ENCODE measurements at places on chromosomes 3 and 15.
A peak's percentile ranks its signal among the peaks of the same experiment; 100 is the strongest.

DNA sequence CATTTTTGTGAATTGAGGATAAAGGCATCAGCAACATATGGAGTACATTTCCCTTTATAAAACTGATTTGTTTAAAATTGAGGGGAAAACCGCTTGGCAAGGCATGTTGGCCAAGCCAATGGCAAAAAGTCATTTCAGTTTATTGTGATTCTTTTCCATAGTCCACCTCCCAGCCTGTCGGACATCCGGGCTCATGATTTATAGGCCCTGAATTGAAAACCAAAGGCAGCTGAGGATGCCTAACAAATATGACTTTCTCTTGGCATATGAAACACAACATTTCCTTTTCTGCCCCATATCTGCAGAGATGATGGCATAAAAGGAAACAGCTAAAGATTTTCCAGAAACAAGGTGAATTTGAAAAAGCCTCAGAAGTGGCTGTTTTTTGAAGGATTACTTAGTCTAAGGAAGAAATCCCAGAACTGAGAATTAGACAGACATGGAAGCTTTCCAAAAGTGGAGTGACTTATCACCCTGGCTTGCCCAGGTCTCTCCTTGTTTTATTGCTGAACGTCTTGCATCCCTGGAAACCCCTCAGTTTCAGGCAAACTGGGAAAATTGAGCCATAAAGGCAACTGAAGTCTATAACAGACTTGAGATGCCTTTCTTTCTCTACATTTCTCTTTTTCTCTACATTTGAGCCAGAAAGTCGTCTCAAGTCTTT is 74.0 kb downstream of the COL8A1 start:
- no peak for DNase-seq

GRCh38 chr3:98730338-98730737 is 32.8 kb upstream of the ST3GAL6 start:
- DNase-seq = no peak

GRCh38 chr3:72601983-72602750 is 246.1 kb downstream of the SHQ1 start:
- no peak for DNase-seq

DNA sequence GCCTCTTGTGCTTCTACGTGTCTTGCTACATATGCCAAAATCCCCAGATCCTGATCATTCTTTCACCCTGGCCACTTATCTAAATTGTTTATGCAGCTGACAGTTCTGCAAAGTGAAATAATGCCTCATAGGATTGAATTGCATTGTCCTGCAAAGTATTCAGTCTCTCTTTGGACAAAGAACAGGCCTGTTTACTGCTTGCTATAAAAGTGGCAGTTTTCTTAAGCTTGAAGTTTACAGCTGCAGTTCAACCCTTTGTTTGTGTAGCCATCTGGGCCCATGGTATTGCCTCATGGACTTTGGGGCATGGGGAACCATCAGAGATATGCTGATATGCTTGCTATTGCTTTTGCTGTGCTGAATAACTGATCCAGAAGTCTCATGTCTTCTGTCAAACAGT is 523.2 kb downstream of the OTOL1 start:
- DNase-seq = no peak

DNA sequence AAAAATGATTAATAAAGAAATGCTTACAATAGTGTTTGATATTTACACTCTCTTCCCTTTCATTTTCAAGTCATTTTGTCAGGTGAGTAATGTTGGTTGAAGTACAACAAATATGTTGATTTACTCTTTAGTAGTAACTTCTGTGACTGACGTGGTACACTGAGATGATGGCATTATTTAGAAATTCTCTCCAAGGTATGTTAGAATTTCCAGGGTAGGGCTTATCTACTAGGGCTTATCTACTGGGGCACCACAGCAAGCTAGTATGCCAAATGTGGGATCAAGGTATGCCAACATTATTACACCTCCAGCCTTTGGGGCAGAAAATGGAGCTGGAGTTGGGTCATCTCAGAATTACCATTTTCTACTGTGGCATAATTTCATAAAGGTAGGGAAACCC is 157.4 kb upstream of the AGTR1 start:
- no peak for DNase-seq

- peak; percentile 94 for DNase-seq
These were observed 39.3 kb upstream of the MUC4 start for GRCh38 chr3:195850857-195851543.

DNA sequence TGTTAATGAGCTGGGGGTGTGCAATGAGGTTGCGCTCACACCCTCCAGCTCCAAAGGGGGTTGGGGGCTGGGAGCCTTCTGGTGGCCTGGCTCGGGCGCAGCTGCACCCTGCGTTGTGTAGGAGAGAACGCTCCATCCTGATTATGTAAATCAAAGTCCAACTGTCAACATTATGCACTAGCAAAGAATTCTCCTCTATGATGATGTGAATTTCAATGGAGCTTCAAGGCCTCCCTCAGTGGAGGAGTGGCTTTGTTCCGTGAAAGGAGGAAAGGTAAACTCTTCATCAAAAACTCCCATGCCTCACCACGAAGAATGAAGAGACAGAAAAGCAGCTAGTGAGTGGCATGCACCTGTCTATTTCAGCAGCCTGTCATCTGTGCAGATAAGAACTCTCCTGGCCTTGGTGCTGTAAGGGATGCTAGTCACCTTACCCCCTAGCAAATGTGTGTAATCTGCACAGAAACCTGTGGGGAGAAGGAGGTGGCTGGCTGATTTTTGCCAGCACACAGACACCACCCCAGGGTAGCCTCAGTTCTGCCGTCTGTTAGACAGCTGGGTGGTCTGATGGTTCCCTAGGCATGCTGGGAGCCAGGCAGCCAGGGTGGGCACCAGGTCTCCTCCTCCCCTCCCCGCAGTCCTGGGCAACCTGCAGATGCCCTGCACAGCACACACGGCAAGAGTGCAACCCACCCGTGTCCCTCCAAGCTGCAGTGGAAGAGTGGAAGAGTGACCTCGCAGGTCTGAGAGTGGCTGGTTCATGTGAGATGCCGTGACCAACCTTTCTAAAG is 47.0 kb upstream of the TRPM1 start:
- peak; percentile 6 for DNase-seq

DNA sequence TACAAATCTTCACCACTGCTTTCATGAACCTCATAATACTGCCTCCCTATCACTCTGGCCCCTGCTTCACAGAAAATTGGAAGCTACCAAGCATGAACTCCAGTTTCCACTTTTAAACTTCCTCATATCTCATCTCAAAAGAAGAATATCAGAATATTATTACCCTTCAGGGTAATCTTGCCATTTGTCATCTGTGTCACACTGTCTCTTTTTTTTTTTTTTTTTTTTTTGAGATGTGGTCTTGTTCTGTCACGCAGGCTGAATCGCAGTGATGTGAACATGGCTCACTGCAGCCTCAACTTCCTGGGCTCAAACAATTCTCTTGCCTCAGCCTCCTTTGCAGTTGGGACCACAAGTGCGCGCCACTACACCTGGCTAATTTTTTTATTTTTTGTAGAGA is 80.4 kb upstream of the TCF12 start:
- no peak for DNase-seq

DNA sequence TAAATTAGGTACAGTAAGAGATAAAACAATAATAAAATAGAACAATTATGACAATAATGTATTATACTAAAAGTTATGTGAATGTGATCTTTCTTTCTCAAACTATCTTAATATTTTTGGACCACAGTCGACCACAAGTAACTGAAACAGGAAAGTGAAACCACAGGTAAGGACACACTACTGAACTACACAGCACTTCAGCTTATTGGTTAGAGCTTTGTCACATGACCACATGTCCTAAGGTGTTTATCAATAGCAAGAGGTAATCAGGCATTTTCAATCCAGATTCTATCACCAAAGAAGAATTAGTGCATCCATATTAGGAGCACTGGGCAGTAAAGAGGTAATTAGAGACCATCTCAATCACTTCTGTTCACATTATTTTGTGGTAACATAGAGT is 392.8 kb downstream of the RSL24D1 start:
- no peak for DNase-seq

- DNase-seq = no peak
These were observed 2.3 kb upstream of the CFAP92 start for GRCh38 chr3:128996200-128996599.

DNA sequence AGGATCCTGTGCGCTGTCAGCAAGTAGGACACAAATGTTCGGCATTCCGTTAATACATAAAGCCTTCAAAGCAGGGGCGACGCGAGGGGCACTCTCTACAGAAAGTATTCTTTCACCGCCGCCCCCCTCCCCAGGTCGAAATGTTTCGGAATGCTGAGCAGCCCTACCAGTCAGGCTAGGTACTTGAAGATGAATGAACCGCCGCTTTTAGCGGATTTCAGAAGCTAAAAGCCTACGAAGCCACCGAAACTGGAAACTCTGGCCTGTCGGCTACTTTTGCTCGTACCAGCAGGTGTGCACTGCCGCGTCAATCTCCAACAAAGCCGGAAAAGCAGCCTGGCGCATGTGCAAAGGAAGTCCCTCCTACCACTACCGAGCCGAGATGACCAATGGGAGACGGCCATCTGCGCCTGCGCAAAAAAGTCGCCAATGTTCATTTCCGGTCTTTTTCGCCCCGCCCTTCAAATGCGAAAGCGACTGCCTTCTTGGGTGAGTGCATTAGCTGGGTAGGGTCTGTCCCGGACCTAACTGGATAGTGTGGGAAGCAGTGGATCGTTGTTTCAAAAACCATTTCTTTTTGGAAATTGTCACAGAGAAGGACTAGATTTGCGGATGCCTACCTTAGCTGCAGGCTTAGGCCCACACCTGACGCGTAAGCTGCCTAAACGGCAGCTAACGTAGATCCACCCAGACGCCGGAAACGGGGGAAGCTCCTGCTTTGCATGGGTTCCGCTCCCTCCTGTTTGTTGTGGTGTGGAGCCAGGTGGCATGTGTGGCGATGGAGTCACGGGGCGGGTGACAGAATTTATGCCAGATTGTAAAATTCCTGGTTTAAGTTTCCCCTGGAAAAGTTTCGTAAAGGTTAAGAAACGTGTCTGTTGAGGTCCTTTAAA is at the start of gene WDR5B:
Gene WDR5B (minus strand): TSS at position 301 of the 893 bp plus-strand sequence. CDS start 534 bp downstream, outside the sequence.
- DNase-seq = peak; percentile 100

- no peak for DNase-seq
These were observed 21.0 kb downstream of the XXYLT1 start for GRCh38 chr3:195249858-195250464.

DNA sequence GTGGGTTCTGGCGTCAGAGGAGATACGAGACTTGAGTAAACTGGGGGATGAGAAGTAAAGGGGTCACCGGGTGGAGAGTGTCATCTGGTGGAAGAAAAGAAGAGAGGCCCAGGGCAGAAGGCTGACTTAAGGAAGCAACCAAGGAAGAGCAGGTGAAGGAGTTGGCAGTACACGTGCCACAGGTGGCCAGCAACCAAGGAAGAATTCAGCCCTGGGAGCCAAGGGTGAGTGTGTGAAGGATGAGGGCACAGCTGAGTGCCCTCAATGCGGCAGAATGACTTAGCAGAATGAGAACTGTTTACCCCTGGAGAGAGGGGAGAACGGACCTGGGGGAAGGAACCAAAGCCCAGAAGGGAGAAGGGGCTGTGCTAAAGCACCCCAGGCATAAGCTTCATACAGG is 71.3 kb downstream of the WHAMM start:
- DNase-seq = no peak

GRCh38 chr3:43175541-43175940 is 69.7 kb upstream of the POMGNT2 start:
- no peak for DNase-seq

GRCh38 chr3:37702478-37703154 is 159.1 kb upstream of the CTDSPL start:
- DNase-seq = no peak

- DNase-seq = no peak
These were observed 379.7 kb upstream of the TGFBR2 start for GRCh38 chr3:30226601-30227151.

DNA sequence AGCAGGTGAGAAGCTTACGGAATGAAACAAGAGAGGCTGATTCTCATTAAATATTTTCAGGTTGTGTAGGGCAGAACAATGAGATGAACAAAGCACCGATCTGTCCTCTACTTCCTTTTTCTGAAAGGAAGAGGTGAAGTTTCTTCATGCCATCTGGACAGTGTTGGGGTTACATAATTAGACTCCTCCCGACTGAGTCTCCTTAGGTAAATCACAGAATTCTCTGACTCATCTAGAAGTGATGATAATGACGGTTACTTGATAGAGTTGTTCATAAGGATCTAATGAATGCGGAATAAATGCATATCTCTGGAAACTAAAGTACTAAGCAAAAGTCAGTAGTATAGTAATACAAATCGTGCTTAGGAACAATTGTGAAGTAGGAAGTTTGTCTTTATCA is 21.2 kb downstream of the CRTC3 start:
- DNase-seq = no peak

GRCh38 chr3:10333349-10333650 is 12.4 kb upstream of the SEC13 start:
- no peak for DNase-seq

GRCh38 chr15:27324886-27325615 is 354.1 kb downstream of the GABRG3 start:
- DNase-seq = no peak

GRCh38 chr15:61871926-61872522 is 188.2 kb downstream of the VPS13C start:
- DNase-seq = peak; percentile 21

DNA sequence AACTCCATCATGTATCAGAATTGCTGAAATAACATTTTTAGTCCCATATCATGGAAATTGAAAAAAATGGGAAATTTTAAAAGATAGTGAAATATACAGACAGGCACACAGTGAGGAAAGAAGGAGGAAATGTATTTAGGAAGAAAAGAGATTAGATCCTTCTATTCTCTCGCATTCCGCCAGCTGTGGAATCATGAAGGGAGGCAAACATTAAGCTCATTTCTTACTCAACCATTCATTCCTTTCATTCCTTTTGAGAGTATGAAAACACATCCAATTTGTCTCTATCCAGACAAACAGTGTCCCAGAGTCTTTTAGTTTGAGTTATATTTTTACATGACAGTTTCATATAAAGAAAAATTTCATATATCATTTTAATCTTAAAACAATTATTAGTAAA is 52.5 kb upstream of the KCNMB2 start:
- peak; percentile 24 for DNase-seq

DNA sequence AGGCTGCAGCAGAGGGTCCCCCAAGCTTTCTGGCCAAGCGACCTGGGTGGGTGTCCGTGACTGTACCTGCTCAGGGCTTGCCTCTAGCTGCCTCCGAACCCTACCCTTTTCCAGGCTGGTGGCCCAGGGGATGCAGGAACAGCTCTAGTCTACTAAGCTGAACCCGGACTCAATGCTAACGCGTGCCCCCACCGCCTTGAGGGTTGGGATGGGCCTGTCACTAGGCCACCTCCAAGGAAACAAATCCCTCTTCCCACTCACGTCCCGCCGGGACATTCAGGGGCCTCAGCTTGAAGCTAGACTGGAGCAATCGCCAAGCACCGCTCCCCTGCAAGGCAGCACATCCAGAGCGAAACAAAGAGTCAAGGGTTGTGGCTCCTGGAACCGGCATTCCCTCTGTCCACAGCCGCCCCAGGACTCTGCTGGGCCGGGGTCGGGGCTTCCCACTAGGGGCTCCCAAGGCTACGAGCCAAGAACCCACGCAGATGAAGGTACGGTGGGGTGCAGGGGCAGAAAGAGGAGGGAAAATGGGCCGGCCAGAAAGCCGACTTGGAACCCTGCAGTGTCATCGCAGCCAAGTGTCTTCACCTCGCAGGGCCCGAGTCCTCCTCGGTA is 2.9 kb downstream of the FBXL22 start:
- DNase-seq = peak; percentile 42

- DNase-seq = no peak
These were observed 33.5 kb downstream of the SLCO2A1 start for GRCh38 chr3:133996251-133996661.
